ENCODE measurements at places on chromosomes 5 and 9.
A peak's percentile ranks its signal among the peaks of the same experiment; 100 is the strongest.

GRCh38 chr9:17665450-17665849 is 86.6 kb downstream of the SH3GL2 start:
- no peak for DNase-seq

DNA sequence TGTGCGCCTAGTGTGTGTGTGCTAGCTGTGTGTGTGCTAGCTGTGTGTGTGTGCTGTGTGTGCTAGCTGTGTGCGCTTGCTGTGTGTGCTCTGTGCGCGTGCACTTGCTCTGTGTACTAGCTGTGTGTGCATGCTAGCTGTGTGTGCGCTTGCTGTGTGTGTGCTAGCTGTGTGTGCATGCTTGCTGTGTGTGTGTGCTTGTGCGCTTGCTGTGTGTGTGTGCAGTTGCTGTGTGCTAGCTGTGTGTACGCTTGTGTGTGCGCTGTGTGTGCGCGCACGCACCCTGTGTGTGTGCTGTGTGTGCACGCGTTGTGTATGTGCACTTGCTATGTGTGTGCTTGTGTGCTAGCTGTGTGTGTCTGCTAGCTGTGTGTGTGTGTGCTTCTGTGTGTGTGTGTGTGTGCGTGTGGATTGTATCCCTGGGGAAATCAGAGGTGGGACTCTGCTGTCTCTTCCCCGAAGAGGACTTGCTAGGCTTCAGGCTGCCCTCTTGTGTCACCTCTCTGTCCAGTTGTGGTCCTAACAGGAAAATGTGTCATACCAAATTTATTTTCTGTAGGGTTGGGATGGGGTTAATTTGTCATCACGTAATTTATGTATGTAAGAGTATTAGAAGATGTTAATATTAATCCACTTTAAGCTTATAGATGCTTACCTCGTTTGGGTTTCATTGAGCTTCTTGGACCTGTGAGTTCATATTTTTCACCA is 38.9 kb downstream of the TPPP start:
- no peak for DNase-seq

- peak; percentile 81 for DNase-seq
Observed at GRCh38 chr9:129482521-129483414, 138.1 kb downstream of the C9orf50 start.

GRCh38 chr5:117803533-117803932 is 1184.8 kb downstream of the DTWD2 start:
- no peak for DNase-seq

GRCh38 chr5:103938146-103938695 is 375.6 kb upstream of the NUDT12 start:
- DNase-seq: no peak
